ENCODE measurements at places on chromosomes 3 and 15.

- DNase-seq: no peak
These were observed 220.3 kb upstream of the STT3B start for GRCh38 chr3:31312400-31312799.

DNA sequence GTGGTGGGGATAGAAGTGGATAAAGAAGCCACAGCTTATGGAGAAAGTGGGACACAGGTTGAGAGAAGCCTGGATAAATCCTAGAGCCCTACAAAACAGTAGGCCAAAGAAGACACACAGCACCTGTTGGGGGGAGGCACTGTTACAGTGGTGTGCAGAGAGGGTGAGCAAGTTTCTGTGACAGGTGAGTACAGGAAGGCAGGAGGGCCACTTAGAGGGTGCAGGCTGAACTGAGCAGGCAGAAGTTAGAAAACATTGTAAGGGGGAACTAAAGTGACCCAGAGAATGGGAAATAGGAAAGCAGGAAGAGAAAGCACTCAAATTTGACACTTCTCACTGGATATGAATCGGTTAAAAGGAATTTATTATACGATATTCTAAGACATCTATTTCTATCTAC lies 146.1 kb upstream of the TMCO5A start:
- DNase-seq: no peak

DNA sequence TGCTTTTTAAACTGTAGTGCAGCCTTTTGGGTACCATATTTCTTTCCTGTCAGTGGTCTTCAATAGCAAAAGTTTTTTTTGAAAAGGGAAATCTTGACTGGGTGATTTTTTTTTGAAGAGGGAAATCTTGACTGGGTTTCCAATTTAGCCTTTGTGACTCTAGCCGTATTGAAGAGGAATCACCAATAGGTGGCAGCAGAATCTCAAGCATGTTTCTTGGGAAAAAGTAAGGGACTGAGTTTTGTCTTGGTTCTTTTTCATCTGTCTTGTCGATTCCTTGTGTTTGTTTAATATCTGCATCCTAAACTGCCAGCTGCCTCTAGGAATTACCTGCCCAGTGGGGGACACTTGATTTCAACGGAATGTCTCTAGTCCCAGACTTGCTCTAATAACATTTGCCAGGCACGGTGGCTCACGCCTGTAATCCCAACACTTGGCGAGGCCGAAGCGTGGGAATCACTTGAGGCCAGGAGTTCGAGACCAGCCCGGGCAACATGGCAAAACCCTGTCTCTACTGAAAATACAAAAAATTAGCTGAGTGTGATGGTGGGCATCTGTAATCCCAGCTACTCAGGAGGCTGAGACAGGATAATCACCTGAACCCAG lies 89.2 kb downstream of the RBPMS2 start:
- no peak for DNase-seq

- DNase-seq: no peak
These were observed 420.0 kb downstream of the LPP start for GRCh38 chr3:188573956-188574355.

DNA sequence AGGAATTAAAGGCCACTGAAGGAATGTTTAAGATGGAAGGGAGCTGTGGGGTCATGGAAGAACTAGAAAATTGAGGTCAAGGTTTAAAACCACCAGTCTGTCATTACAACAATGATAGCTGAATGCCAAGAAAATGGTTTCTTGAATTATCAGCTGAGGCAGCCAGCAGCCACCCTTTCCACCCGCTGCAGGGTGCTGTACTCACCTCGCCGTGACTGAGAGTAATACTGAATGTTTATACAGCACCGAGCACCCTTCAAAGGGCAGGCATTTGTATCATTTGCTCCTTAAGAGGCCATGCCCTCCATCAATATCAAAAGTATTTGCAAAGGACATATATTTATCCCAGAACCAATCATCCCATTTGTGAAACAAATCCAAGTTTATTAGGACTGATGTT lies 402.8 kb downstream of the VPS13C start:
- DNase-seq: no peak

- DNase-seq: no peak
These were observed 30.0 kb upstream of the PLSCR4 start for GRCh38 chr3:146280864-146281263.

GRCh38 chr3:158733656-158734055 lies 1.4 kb upstream of the RARRES1 start:
- no peak for DNase-seq

GRCh38 chr15:94834494-94834893 lies 603.1 kb downstream of the MCTP2 start:
- DNase-seq: no peak

- no peak for DNase-seq
These were observed 48.6 kb downstream of the GAP43 start for GRCh38 chr3:115671761-115672455.

DNA sequence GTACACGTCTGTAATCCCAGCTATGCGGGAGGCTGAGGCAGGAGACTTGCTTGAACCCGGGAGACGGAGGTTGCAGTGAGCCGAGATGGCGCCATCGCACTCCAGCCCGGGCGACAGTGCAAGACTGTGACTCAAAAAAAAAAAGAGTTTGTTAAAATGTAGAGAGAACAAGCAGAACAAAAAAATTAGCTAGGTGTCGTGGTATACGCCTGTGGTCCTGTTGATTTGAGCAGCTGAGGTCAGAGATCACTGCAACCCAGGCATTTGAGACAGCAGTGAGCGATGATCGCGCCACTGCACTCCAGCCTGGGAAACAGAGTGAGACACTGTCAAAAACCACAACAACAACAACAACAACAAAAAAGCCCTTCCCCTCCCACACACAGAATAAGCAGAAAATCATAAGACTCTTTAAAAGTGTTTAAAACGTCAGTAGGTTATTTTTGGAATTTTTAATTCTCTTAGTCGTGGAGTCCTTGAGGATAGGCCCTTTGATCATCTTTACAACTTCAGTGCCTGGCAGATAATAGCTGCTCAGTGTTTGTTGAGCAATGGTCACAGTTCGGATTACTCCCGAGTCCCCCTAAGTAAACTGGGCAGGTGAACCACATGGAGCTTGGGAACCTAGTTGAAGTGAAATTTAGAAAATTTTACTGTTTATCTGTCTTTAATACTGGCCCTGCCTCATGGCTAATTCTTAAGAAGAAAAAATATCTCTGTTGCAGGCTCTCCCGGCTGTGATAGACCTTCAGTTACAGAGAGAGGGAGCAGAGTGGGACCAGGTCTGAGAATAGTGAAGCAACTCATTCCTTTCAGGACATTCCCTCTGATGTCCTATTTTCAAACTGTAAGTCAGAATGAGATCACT lies 6.2 kb downstream of the NIPA2 start:
- no peak for DNase-seq

DNA sequence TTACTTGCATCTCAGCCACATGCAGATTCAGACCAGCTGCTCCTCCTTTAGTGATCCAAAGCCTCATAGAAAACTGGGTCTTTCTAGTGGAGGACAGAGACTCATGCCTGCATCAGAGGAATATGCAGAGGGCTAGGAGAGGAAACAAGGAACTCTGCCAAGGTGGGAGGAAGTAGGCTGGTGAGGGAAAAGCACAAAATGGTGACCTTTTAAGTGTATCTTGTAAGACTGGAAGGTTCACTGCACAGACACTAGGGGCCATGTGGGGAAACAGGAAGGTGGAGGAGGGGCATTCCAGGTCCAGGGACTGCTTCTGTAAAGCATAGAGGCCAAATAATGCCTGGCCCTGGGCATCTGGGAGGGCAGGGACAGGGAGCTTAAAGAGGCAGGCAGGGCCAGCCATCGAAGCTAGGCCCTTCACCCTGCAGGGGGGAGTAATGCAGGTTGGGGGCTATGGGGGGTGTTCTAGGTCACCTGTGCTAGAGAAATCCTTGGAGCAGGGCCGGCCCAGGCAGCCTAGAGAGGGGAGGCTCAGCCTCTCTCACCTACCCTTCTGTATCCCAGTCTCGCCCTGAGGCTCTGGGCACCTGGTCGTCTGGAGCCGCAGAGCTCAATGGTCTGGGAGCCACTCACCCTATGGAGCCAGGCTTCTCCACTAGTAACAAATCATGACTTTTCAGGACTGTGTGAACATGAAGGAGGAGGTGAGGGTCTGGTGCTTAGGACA lies 117.7 kb downstream of the DNAJB8 start:
- no peak for DNase-seq

- DNase-seq: peak; percentile 25
These were observed 825 bp upstream of the RTP3 start for GRCh38 chr3:46496746-46497555.

DNA sequence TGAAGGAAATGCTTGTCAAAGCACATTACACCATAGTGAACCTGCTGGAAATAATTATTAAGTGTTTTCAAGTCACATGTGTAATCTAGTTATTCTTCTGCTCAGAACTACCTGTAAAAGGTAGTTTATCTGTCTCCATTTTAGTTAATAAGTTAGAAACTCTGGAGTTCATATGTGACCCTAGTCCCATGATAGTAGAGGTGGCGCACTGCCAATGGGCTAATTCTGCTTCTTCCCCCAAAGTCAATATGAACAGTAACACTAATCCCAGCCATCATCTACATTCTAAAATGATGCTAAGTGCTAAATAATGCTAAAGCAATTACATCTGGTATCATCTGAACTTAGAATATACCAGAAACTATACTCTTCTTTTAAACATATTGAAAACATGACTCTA lies 361.0 kb upstream of the NECTIN3 start:
- DNase-seq: no peak

GRCh38 chr3:128011140-128011539 lies 41.1 kb upstream of the SEC61A1 start:
- DNase-seq: no peak

GRCh38 chr15:67140078-67140833 lies 74.9 kb downstream of the SMAD3 start:
- DNase-seq: no peak

DNA sequence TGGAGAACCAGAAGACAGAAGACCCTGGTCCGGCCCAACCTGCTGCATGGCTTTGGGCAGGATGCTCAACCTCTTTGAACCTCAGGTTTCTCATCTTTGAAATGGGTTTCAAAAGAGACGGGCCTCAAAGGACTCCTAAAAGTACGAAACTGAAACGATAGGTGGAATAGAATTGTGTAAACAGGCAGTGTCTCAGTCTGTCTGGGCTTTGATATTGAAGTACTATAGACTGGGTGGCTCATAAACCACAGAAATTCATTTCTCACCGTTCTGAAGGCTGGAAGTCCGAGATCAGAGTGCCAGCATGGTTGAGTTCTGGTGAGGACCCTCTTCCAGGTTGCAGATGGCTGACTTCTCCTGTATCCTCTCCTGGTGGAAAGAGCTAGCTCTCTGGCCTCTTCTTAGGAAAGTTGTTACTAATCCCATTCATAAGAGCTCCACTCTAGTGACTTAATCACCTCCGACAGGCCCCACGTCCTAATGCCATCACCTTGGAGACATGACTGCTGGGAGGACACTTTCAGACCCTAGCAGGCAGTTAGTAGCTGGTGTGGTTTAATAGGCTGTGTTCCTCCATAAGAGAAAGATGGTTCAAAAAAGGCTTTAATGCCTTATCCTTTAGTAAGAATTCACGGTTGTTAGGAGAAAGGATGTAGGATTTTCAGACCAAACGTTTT lies 35.7 kb downstream of the SSUH2 start:
- no peak for DNase-seq

- no peak for DNase-seq
These were observed 392.3 kb upstream of the NECTIN3 start for GRCh38 chr3:110679285-110679684.

- no peak for DNase-seq
These were observed 221.4 kb downstream of the MINAR1 start for GRCh38 chr15:79653533-79653932.

GRCh38 chr3:25902586-25902985 lies 112.7 kb downstream of the OXSM start:
- no peak for DNase-seq

- no peak for DNase-seq
These were observed 29.3 kb downstream of the RFTN1 start for GRCh38 chr3:16484216-16484615.

GRCh38 chr15:27271258-27271657 lies 300.3 kb downstream of the GABRG3 start:
- DNase-seq: no peak

DNA sequence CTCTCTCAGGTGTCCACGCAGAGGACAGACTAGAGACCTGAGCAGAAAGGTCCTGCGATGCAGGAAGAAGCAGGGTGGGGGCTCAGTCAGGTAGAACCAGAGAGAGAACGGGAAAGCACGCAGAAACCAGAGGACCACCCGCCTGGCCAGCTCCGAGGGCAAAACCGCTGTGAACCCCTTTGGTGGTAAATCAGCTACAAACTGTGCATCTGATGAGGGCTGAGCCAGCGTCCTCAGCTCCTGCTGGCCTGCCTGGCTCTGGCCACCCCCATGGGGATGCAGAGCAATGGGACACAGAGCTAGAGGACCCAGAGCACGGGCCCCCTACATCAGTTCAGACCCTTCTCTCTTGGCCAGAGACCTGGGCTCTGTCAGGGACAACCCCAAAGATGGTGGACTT lies 44.6 kb downstream of the WNT7A start:
- no peak for DNase-seq

GRCh38 chr15:43225201-43225949 lies 4.6 kb upstream of the EPB42 start:
- no peak for DNase-seq

DNA sequence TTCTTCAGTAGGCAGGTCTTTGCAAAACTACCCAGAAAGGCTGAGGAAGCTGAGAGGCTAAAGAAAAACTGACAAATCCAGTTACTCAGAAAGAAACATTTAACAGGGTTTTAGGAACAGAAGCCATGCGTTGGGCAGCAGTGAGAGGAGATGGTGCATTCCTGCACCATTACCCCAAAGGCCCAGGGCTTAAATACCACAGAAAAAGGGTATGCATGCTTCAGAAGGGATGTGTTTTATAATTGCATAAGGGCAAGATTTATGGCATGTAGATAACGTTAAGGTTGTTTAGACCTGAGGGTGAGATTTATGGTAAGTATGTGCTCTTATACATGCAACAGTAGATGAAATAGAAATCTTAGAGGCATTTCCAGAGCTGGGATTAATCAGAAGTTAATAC lies 10.0 kb downstream of the C3orf52 start:
- DNase-seq: no peak

DNA sequence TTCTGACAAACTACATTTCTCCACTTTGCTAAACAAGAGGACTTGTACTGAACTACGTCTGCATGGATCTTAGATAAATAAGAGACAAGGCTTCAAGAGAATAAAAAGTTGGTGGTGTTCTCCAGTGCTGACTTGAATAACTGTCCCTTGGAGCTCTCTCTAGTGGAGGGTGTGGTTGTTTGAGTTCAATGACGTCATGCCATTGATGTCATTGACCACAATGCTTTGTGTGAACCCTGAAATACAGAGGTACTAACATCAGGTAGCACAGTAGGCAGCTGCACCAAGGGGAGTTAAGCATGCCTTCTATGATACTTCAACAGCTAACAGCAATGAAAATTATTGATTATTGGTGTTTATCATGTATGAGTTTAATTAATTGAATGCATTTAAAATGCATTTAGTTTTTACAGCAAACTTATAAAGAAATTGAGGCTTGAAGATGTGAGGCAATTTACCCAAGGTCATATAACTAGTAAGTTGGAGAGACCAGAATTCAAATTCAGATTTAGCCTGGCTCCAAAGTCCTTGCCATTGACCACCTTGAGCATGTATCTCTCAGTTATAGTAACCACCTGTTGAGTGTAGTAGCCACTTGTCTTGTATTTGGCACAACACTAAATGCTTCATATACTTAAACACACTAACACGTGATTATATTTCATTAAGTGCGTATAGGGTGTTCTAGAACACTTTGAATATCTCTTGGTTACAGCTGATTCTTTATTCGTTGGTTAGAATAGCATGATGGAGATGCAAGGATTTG lies 126.0 kb upstream of the ANKRD28 start:
- DNase-seq: no peak

GRCh38 chr3:196994056-196994455 lies 25.4 kb upstream of the PIGZ start:
- no peak for DNase-seq
